ENCODE measurements at places on chromosomes 7 and 10.

DNA sequence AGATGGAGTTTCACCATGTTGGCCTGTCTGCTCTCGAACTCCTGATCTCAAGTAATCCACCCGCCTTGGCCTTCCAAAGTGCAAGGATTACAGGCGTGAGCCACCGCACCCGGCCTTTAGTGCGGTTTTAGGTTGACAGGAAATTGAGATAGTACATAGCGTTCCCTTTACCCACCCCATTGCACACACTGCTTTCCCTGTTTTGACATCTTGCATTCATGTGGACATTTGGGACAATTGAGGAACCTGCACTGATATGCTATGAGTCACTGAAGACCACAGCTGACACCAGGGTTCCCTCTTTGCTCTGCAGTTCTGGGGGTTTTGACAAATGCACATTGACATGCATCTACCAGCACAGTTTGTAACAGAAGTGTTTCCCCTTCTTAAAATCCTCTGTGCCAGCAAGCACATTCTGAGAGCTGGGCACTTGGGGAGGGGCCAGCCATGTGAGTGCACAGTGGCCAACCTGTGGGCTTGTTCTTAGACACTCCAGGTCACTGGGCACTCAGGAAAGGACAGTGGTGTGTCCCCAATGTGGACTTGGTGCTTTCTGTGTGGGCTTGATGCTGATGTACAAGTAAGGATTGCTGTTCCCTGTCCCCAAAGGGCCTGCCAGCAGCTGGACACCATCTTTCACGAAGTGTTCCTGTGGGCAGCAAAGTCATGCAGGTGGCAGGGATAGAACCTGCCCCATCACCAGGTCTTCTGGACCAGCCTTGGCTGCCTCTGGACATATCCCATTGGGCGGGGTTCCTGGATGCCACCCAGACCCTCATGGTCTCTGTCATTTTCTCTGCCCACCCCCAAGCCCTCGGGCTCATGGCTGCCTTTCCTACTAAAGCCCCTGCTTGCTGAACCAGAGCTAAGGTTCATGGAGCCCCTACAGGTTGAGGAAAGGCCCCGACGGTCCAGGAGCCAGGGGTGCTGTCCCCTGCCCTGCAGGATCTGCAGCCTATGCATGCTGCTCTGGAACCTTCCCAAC lies 579.8 kb downstream of the GLRX3 start:
- no peak for DNase-seq

GRCh38 chr10:132649651-132650360 lies 112.2 kb downstream of the INPP5A start:
- DNase-seq: no peak

- DNase-seq: no peak
Observed at GRCh38 chr10:35797187-35797586, 155.1 kb upstream of the FZD8 start.

DNA sequence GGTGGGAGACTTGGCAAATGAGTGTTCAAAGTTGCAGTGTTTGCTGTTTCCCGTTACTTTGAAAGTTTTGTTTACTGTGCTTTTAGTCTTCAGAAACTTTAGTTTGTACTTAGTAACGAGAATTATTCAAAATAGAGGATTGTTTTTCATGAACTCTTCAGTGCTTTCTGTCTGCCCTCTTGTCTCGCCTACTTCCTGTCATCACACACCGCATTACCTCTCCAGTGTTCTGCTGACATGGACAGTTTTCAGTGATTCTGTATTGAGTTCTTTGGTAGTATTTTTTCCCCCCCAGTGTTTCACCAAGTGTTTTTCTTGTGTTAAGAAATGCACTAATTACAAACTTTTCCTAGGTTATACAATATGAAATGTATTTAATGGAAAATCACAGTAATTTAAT lies 207.0 kb downstream of the MLLT10 start:
- DNase-seq: no peak

DNA sequence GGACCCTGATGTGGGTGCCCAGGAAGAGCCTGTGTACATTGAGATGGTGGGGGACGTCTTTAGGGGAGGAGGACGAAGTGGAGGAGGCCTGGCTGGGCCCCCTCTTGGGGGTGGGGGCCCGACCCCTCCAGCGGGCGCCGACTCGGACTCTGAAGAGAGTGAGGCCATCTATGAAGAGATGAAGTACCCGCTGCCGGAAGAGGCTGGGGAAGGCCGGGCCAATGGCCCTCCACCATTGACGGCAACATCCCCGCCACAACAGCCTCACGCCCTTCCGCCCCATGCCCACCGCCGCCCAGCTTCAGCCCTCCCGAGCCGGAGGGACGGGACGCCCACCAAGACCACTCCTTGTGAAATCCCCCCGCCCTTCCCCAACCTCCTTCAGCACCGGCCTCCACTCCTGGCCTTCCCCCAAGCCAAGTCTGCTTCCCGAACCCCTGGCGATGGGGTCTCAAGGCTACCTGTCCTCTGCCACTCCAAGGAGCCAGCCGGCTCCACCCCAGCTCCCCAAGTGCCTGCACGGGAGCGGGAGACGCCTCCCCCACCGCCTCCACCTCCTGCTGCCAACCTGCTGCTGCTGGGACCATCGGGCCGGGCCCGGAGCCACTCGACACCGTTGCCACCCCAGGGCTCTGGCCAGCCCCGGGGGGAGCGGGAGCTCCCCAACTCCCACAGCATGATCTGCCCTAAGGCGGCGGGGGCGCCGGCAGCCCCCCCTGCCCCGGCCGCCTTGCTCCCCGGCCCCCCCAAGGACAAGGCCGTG lies 4.8 kb downstream of the NYAP1 start:
- DNase-seq: no peak

DNA sequence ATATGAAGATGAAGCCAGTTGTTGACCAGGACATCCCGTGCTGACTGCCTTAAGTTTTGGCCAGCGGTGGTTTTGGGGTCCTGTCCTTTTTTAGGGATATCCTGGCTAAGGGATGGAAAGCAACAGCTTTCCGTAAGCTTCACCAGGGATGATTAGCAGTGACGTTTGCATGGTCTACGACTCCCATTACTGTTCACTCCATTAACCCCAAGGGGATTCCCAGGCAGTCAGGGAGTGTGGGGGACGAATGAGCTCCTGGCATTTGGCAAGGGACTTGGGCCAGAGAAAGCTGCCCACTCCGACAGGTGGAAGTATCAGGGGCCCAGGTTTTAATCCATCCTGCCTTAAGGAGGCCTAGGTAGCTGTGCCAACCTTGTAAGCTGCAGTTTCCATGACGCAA lies 66.8 kb downstream of the ITGB1 start:
- DNase-seq: no peak

GRCh38 chr10:96560966-96561887 lies 25.6 kb downstream of the TM9SF3 start:
- no peak for DNase-seq

GRCh38 chr10:63214571-63214970 lies 81.4 kb downstream of the NRBF2 start:
- no peak for DNase-seq

DNA sequence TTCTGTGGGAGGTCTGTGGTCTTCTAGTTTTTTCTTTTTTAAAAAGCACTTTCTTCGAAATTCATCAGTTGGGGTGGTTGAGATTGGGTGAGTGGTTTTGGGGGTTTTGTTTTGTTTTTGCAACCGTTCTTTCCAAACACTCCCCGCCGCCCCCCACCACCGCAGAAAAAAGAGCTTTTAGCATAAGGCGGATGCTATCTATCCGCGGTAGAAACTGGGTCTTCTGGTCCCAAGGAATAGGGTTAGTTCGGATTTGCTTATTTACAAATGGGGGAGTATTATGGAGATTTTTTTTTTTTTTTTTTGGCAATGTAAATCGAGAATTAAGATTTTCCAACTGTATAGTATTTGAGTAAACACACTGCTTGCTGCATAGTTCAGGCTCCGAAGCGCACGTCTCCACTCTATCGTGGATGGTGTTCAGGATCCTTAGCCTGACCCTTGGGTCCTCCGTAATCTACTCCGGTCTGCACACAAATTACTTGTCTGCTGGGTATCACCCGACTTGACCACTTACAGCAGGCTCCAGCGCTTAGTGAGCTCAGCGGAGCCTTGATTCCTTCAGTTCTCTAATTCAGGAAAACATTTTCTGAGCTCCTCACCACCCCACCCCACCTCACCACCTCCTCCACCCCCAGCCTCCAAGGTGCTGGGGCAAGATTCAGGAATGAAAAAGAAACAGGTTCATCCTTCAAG lies 757 bp upstream of the NRCAM start:
- no peak for DNase-seq

DNA sequence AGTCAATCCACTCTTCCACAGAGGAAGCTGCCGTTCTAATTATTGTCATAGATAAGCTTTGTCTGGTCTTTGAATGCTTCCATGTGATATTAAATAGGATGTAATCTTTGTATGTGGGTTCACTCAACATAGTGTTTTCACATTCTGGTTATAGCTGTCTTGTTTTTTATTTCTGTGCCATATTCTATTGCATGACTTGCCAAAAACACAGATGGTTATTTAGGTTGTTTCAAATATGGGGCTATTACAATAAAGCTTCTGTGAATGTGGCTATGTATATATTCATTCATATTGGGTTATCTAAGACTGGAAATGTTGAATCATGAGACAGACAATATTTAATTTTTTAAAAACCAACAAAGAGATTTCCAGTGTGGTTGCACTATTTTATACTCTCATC lies 1109.3 kb upstream of the LRRTM3 start:
- DNase-seq: no peak

DNA sequence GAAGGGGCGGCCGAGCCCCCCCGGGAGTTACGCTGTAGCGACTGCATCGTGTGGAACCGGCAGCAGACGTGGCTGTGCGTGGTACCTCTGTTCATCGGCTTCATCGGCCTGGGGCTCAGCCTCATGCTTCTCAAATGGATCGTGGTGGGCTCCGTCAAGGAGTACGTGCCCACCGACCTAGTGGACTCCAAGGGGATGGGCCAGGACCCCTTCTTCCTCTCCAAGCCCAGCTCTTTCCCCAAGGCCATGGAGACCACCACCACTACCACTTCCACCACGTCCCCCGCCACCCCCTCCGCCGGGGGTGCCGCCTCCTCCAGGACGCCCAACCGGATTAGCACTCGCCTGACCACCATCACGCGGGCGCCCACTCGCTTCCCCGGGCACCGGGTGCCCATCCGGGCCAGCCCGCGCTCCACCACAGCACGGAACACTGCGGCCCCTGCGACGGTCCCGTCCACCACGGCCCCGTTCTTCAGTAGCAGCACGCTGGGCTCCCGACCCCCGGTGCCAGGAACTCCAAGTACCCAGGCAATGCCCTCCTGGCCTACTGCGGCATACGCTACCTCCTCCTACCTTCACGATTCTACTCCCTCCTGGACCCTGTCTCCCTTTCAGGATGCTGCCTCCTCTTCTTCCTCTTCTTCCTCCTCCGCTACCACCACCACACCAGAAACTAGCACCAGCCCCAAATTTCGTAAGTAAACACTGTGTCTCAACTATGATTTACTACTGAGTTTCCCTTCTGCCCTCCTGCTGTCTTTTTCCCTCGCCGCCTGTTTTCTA lies 666 bp downstream of the NRG3 start:
- DNase-seq: peak; percentile 56

DNA sequence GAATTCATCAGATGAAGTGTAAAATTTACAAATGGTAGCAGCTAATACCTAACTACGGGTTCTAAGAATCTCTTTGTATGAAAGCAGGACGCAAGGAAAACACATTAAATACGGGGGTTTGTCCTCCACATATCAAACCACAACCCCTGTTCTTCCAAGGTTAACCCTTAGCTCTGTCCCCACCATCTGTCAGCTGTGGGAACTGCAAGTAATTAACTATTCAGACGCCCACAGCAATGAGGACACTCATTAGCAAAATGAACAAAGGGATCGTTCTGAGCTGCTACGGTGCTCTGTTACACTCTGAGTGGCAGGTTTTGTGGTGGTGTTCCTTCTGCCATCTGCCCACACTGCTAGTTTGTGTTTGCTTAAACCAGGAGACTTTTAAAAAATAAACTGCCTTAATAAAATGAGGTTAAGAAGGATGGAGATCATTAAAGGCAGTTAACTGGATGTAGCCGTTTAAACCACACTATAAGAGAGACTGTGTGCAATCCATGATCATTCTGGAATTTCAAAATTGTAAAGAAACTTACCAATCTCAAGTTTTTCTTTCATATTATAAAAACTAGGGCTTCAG lies 51.4 kb downstream of the C10orf67 start:
- DNase-seq: peak; percentile 79

DNA sequence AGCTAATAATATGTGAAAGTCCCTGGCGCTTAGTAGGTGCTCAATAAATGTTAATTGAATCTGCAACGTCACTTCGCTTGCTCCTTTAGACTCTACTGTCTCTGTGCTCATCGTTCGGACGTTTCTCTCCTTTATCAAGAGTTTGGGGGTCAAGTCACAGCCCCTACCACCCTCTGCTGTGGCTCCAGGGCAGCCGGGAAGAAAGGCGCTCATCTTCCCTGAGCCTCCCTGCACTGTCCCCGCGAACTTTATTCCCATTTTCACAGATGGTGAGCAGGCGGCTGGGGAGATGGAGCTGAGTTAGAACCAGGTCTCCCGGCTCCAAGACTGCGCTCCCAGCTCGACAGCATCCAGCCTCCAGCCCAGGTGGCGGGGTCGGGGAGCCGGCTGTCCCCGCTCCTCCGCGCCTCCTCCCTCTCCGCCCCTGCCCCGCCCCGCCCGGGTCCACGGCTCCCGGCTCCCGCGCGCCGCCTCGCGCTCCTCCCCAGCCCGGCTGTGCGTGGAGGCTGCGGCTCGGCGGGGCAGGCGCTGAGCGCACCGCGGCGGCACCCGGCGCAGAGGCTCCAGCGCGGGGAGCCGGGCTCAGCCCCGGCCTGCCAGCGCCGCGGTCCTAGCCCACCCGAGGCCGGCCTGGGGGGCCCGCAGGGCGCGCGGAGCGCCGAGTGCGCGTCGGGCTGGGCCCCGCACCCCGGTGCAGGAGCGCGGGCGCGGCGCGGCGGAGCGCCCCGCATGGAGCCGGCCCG lies at the start of gene CLEC2L:
CLEC2L (plus strand) TSS at position 487 of the 743 bp plus-strand sequence; CDS start at position 730, 243 bp downstream.
- peak; percentile 62 for DNase-seq

DNA sequence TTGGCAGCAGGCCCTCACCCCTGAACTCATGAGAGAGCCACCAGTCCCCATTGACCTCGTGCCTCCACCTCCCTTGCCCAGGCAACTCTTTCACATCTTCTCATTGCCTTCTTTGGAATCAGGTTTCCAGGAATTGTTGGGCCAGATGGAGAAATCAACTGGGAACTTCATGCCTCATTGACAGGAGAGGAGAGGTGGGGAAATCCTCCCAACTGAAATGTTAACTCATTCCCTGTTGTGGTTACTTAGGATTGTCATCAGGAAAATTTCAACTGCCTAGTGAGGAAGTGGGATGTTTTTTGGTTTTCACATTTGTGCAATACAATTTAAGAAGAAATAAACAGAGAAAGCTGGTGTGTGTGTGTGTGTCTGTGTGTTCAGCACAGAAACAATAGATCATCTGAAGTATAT lies 106.6 kb upstream of the INHBA start:
- no peak for DNase-seq

DNA sequence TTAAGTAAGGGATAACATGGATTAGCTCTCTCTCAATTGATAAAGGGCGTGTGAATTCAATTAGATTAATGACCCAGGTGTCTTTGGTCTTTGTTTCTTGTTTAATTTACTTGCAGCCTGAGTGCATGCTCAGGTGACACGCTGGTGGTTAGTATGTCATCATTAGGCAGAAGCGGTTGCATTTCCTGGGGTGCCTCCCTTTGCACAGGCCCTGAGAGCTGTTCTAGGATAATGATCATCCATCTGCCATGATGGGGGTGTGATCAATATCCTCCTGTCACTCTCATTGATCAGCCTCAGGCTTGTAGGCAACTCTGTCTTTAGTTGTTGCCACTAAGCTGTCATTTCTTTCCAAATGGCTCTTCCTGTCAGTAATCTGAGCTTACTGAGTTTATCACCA lies 99.6 kb upstream of the NPS start:
- DNase-seq: no peak

Data from brain (organoid and tissue), 16 donors.